ENCODE measurements at places on chromosomes 6 and 20.

- no peak for DNase-seq
These were observed 112.3 kb downstream of the ARID1B start for GRCh38 chr6:156889469-156889868.

- DNase-seq = no peak
These were observed 52.5 kb downstream of the CHMP4B start for GRCh38 chr20:33863440-33864323.

GRCh38 chr6:136102991-136103688 lies 147.0 kb downstream of the MTFR2 start:
- no peak for DNase-seq

GRCh38 chr6:89434150-89434499 lies 1.2 kb downstream of the ANKRD6 start:
- DNase-seq = no peak

DNA sequence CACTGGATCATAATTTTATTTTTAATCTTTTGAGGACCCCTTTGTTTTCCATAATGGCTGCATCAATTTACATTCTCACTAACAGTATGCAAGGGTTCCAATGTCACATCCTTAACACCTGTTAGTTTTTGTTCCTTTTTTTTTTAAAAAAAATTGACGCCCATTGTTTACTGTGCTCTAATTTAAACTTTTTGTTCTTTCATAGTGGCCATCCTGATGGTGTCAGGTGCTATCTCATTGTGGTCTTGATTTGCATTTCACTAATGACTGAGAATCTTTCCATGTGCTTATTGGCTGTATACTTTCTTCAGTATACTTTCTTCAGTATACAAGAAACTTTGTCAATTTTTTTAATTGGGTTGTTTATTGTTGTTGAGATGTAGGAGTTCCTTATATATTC lies 347.0 kb downstream of the RNGTT start:
- no peak for DNase-seq

DNA sequence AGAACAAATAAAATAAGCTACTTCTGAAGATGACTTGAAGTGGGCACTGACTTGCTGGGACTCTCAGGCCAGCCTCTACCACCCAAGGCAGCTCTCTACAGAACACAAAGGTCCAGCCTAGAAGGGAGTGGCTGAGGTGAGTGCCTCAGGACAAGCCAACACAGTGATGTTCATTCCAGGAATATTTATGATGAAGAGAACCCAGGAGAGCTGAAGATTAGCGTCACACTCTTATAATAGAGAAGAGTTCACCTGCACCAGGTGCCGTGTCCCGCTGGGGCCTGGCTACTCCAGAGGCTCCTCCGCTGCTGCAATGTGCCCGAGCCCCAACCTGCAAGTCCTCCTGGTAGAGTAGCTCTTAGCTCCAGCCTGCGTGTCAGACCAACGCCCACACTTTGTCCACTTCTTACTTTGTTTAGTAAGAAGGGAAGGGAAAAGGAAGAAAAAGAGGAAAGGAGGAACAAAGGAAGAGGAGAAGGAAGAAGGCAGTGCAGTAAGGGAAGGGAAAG lies 182.4 kb upstream of the QKI start:
- DNase-seq = no peak

DNA sequence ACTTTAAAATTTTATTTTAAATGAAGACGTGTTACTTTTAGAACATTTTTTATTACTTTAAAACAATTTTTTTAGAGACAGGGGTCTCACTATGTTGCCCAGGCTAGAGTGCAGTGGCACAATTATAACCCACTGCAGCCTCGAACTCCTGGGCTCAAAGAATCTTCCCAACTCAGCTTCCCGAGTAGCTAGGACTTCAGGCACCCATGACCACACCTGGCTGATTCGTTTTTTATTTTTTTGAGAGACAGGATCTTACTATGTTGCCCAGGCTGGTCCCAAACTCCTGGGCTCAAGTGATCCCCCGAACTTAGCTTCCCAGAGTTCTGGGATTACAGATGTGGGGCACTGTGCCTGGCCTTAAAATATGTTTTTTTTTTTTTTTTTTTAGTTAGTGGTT lies 287.7 kb downstream of the GMDS start:
- DNase-seq = no peak

DNA sequence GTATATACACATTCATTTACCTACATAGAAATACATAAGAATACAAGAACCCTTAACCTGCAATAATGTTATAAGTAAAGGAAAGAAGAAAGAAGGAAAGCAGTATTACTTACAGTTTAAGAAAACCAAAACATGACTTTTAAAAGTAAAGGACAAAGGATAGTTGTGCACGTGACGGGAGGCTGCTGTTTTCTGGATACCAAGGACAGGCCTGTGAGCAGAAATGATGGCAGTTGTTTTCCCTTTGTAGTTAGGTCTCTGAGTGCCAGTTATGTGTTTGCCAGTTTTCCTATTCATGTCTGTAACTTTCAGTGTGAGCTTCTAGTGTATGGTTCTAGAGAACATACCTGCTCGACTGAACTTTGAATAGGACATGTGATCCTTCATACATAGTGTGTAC lies 54.8 kb downstream of the FAM120B start:
- DNase-seq = no peak

All from CD4-positive, alpha-beta T cell (primary cell).